ENCODE measurements at places on chromosomes 16 and 17.

DNA sequence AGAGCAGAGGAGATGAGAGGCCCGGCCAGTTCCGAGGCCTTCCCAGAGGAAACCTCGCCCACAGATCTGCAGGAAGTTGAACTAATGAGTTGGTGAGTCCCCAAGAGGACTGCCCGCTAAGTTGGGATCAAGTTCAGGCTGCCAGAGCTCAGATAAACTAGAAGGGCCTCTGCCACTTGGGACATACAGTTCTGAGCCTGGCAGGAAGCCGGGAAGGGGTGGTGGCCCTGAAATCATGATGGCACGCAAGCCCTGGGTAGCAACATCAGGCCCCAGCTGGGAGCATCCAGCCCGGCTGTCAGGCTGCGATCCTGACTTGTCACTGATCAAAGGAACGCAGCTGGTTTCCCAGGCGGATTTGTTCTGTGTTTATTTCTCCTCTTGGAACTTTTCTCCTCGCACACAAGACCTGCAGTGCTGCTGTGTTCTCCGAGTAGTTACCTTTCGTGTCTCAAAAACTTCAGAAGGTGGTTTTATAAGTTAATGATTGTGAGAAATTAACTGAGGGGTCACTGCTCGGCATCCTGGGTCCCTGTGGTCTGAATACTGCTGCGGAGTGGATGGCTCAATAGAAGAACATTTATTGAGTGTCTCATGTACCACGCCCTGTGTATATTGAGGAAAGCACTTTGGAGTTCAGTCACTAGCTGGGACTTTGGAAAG, 8.0 kb upstream of the WFDC1 start:
- DNase-seq: no peak

DNA sequence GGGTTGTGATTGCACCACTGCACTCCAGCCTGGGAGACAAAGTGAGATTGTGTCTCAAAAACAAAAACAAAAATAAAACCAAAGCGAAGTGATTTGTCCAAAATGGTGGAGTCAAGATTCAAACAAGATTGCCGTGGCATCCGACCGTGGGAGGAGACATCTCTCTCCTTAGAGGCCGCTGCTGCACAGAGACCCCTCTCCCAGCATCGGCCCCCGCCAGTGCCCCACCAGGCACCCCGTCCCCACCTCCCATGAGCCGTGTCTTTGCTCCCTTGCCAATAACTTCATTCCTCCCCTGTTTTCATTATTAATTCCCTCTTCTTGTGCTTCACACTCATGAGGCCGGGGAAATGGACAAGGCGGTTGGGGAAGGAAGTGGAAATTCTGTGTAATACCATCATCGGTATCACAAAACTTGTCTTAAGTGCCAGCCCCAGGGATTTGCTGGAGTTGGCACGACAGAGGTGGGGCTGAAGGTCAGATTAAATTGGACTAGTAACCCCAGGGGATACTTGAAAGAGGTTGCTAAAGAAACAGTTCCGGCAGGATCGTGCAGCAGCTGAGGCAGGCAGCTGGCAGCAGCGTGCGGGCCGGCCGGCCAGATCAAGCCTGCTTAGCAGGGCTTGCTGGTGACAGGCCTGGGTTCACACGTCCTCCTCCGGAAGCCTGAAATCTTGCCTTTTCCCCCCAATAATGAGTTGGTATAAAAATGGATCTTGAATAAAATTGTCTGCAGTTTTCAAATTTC, 66.8 kb downstream of the RTN4RL1 start:
- no peak for DNase-seq

- DNase-seq: no peak
Observed at GRCh38 chr17:70510288-70510687, 341.0 kb downstream of the KCNJ2 start.

DNA sequence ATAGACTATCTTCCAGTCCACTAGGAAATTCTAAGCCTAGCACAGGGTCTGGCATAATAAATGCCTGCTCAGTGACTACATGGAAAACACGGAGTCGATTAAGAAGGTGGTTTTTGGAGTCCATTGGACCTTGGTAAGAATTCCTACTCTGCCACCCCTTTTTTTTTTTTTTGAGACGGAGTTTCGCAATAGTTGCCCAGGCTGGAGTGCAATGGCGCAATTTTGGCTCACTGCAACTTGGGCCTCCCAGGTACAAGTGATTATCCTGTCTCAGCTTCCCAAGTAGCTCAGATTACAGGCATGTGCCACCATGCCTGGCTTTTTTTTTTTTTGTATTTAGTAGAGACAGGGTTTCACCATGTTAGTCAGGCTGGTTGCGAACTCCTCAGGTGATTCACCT, 123.2 kb downstream of the HS3ST2 start:
- DNase-seq: no peak

GRCh38 chr17:38324141-38324697, 19.5 kb downstream of the GPR179 start:
- DNase-seq: no peak

GRCh38 chr16:129075-129474, 9.4 kb downstream of the NPRL3 start:
- no peak for DNase-seq
